ENCODE measurements at places on chromosomes 4 and X. TPM values are rescaled to one million over a fixed set of nuclear protein-coding genes. Genes with fewer than 3 reads are reported as not detected.

DNA sequence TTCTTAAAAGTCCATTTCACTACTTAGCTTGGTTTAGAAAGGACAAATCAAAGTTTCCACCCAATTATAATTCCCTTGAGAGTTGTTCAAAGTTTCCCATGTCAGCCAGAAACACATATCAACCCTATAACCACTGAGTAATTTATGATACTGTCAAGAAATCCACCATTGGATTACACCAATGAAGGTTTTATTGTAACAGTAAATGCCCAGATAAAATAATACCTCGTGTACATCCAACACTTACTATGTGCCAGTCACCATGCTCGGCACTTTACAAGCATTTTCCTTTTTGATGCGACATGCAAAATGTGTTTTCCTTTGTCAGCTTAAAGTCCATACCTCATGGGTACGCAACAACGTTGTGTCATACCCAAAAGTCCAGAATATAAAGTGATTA, 64.0 kb downstream of the MID1 start:
- no peak for DNase-seq

DNA sequence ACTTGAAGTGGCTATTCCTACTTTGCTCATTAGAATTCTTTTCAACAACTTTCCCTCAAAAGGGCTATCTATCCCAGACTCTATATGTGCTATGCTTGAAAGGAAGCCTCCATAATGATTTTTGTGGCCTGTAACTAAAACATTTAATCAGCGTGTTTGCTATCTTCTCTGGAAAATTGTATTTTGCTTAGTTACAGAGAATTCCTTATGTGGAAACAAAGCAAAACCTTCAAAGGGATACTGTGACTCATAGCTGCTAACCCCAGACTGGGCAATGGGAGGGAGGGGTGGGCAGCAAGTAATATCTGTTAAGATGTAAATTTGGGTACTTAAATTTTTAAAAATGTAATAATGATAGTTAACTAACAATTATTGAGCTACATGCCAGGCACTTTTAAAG, 3.7 kb downstream of the SLC25A14 start:
- no peak for DNase-seq

Gene MAGEA11
- polyA plus RNA-seq, result not detected

GRCh38 chrX:10615931-10616774, 4.2 kb downstream of the MID1 start:
- no peak for DNase-seq

Gene ITIH6
- polyA plus RNA-seq, result not detected

DNA sequence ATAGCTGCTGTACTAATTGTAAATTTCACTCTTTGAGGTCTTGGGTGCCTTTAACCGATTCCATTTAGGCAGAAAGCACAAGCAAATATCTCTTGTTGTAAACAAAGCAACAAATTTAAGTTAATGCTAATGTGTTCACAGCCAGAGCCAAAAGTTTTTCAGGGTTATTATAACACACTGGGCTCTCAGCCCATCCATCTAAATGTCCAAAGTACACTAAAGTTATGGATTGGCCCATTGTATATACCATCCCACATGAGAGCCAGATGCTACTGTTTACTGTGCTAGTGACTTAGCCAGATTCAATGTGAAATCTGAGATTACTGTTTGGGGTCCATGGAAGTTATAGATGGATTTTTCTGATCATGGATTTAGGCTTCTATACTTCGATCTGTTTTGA, 186.7 kb downstream of the LARP7 start:
- DNase-seq, result no peak

DNA sequence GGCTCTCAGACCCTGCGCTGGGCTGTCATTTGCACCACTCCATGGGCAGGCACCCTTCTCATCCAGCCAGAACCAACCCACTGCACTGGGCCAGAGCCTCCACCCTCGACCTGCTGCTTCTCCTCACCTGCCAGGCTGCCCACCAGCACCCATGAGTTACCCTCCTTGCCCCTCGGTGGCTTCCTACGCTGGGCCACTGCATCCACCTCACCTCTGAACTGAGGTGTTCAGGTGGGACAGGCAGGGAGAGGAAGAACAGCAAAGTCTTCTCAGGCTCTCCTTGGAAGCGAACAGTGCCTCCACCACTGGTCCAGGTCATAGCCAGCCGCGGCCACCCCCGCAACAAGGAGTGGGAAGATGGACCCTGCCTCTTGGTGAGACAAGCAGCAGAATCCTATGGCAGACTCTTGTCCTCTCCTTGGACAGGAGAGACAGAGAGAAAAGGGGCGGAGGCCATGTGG, 32.4 kb upstream of the HMX1 start:
- no peak for DNase-seq

GRCh38 chr4:3122081-3122563, 47.6 kb downstream of the HTT start:
- DNase-seq, result no peak

Gene TEX13C
- not detected for polyA plus RNA-seq

Gene GPC3
- polyA plus RNA-seq, result 0.80 TPM

Gene MAGEA8
- not detected for polyA plus RNA-seq

Gene BEX2
- 2.7 TPM for polyA plus RNA-seq

GRCh38 chr4:2934077-2934812, 29.0 kb downstream of the NOP14 start:
- DNase-seq, result peak; percentile 79

DNA sequence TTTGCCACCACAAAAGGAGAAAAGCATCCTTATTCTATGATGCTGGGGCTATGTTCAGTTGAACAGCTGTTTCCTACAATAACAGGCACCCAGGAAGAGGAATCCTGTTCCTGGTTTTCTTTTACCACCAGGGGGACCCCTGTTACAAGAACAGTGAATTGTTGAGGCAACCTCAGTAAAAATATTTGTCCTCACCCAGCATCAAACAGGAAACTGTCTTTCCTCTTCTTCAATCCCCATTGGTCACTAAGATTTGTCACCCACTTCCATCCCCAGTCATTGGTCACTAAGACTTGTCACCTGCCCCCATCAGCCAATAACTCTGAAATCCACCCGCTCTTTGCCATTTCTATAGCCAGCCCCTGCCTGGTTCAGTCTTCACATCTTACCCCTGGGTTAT, 143.5 kb upstream of the GALNT7 start:
- DNase-seq, result no peak

DNA sequence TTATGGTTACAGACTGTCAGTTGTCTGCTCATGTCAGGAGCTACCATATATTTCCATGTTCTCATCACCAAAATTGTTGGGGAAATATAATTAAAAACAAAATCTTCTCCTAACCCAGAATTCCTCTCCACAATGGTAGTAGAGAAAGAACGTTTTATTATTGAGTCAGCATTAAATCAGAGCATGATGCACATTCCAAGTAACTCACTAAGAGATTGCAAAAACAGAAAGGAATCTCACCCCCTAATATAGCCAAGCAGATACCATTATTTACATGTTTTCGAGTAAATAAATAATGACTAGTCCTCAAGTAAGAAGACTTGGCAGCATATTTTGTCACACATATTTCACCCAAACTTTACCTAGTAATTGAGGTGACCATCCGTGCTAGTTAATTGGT, 36.2 kb upstream of the ARHGEF6 start:
- no peak for DNase-seq

GRCh38 chr4:2832981-2833670, 10.5 kb upstream of the ADD1 start:
- DNase-seq, result no peak

- DNase-seq, result no peak
Measured at GRCh38 chr4:110624398-110624780, 1.5 kb upstream of the PITX2 start.

All from psoas muscle (tissue), 8 donors.